Cortex of kidney (tissue), 1 donor: ENCODE measurements at places on chromosomes 6 and 20.

DNA sequence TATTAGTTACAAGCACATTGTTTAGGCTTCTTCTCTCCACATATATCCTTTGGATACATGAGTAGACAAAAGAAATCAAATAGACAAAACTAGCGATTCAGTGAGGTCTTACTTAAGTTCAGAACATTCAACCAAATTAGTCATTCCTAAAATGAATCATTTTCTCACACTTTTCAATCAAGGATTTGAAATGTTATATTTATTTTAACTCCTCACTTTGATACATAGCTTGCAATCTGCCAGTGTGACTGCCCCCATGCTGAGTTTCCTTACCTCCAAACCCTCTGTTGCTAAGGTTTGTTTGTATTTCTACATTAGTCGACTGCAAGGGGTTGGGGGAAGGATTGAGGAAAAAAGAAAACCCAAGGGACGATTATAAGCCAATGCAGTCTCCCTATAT, 3.5 kb upstream of the MOXD1 start:
- no peak for DNase-seq

DNA sequence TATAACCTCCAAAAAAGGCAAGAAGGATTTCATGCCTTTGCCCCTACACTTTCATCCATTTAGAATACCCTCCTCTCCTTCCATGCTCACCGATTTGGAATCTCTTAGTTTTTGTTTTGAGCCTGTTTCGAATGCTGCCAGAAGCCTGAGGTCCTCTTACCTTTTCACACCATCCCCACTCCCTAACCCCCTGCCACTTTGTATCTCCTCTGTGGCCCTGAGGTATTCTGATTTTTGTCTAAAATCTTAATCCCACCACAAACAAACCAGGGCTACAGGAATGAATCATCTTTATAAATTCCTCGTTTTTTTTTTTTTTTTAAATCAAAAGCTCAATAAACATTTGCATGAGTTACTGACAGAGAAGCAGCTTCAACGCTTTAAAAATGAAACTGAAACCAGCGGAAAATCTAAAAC, 1.6 kb upstream of the RPS12 start:
- DNase-seq = no peak

GRCh38 chr6:3297006-3297405, 38.3 kb downstream of the PSMG4 start:
- DNase-seq = no peak

GRCh38 chr6:166307082-166308032, 835 bp downstream of the PRR18 start:
- no peak for DNase-seq

DNA sequence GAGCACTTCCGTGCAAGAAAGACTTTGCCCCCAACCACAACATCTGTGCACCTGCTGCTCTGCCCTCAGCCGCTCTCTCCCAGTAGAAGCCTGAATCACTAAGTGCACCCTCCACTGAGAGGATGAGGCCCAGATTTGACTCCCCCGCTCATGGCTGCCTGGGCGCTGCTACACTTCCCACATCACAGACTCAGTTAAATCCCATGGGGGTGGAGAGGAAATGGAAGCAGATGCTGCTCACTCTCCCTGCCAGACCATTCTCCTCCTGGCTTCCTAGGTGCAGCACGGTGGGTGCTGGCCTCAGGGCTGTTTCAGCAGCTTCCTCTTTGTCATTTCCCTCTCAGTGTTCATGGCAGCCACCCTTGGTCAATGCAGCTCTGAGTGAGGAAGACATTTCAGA, 4.8 kb downstream of the CST5 start:
- DNase-seq = no peak

DNA sequence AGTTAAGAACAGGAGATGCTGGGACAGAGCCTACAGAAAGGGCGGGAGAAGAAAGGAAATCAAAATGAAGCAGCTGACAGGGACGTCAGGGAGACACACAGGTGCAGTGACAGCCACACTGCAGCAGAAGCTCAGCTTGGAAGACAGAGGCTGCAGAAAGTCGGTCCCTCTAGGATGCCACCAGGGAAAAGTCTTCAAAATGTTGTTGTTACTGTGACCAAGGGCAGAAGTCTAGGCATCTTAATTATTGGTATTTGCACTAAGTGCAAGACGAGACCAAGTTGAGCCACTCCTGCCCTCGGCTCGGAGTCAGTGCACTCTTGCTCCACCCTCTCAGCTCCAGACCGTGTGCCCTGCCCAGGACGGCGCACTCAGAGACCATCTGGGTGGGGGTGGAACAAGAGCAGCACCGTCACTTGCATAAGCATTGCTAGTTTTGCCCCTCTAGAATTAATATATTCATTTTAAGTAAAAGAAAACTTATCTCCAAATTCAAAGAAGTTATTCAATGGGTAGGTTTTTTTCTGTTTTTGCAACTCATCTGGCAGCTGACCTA, 2.6 kb downstream of the PRR18 start:
- no peak for DNase-seq

DNA sequence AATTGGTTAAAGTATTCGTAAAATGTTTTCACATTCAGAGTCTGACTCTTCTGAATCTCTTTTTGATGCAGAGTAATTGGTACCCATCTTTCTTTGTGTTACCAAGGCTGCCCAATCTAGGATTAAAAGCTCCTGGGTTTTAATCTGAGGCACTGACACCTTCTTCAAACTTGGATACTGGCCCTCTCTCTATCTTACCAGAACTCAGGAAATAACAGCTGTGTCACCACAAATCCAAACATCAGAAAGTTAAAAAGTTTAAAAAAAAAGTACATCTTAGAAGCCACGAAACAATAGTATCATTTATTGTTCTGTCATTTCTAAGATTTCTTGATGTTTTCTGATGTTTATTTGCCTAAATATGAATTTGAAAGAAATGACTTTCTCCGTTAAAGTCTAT, 255.5 kb upstream of the RUNX2 start:
- no peak for DNase-seq

DNA sequence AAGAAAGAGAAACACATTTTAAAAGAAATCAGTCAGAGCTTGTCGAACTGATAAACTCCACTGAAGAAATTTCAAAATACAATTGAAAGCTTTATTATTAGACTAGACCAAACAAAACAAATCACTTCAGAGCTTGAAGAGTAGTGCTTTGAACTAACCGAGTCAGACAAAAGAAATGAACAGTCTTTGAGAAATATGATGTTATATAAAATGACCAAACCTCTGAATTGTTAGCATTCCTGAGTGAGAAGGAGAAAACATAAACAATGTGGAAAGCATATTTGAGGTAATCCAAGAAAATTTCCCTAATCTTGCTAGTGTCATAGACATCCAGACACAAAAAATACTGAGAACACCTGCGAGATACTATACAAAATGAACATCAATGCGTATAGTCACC, 13.2 kb upstream of the CST4 start:
- no peak for DNase-seq

- DNase-seq = no peak
These were observed 337.2 kb downstream of the HACE1 start for GRCh38 chr6:104522533-104522932.

DNA sequence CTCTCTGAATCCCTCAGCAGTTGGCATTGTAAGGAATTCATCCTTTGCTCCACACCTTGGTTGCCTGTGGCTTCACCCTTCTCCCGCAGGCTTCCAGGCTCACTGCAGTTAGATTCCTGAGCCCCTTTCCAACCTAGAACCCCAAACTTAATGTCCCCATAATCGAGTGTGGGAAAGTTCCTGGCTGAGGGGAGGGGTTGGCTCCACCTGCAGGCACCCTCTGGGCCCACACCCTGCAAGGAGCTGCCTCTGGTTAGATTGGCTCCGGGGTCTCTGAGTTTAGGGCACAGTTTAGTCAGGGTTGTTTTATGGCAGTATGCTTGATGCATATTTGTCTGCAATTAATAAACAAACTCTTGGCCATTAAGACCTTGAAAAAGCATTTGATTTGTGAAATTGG, 63.4 kb downstream of the MTHFD1L start:
- DNase-seq = no peak

- DNase-seq = no peak
These were observed 1.2 kb downstream of the KAT14 start for GRCh38 chr20:18138639-18139583.

DNA sequence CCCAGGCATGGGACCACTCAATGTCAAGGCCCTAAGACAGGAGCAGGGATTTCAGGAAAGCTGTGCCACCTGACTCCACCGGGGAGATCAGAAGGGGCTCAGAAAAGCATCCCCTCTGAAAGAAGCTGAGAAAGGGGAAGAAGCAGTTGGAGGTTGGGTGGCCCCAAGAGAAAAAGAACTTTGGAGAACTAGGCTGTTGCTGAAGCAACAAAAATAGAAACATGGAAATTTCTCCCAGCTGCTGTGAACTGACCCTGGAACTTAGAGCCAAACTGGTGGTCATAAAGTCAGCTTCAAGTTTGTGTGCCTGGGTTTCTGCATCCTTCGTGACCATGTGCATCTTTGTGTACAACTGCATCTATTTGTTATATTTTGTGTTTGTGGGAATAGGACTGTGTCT, 534.5 kb downstream of the MAFB start:
- no peak for DNase-seq

GRCh38 chr6:1726341-1726768, 116.6 kb downstream of the FOXC1 start:
- DNase-seq = no peak

- no peak for DNase-seq
These were observed 14.1 kb upstream of the SIRPB2 start for GRCh38 chr20:1505361-1505760.

- no peak for DNase-seq
These were observed 29.7 kb upstream of the TBXT start for GRCh38 chr6:166197361-166197760.

DNA sequence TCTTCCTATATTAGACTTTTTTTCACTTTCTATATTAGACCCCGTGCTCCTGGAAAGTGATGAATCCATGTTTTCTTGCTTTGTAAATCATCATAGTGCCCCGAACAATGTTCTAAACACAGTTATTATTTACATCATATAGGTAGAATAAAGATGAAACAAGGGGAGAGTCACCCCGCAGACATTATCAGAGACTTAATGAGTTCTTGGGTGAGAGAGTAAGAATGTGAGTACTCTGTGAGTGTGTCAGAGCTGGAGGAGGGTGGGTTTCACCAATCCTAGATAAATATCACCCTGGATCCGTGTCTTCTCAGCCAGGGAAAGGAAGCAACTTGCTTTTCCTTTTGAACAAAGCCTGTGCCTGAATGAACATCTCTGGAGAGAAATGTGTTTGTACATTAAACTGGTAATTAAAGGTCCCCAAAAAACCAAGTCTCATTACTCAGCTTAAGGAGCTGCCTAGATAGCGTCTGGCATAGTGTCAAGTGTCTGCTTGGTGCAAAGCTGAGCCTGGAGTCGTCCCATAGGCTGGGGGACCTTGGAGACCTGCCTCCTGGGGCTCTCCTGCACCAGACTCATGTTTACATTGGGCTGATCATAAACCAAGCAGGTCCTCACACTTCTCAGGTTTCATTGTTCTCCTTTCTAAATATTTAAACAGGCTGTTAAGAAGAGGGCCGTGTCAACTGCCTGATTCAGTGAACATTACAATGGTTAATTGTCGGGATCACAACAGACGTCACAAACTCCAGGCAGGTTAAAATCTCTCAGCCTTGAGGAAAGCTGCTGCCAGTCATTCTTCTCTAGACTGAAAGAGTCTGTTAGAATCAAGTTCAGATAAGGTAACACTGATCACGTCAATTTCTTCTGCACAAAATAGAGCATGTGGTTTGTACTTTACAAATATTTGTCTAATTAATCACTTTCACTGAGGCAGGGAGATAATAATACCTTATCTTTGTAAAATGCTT, 179.7 kb upstream of the MYLIP start:
- no peak for DNase-seq

- DNase-seq = no peak
These were observed 83.1 kb upstream of the SLC24A3 start for GRCh38 chr20:19129306-19129705.

DNA sequence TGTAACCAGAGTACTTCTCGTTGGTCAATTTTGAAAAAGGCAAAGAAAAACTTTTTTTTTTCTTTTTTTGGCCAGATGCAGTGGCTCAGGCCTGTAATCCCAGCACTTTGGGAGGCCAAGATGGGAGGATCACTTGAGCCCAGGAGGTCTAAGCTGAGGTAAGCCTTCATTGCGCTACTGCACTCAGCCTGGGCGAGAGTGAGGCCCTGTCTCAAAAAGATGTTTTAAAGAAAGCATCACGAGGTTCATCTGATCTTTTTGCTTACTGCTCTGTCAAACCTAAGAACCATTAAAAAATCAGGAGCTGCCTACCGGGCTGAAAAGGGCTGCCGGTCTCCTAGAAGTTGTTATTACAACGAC, 607 bp downstream of the LYRM2 start:
- no peak for DNase-seq

GRCh38 chr6:3237761-3238662, 10.6 kb upstream of the TUBB2B start:
- DNase-seq = no peak

DNA sequence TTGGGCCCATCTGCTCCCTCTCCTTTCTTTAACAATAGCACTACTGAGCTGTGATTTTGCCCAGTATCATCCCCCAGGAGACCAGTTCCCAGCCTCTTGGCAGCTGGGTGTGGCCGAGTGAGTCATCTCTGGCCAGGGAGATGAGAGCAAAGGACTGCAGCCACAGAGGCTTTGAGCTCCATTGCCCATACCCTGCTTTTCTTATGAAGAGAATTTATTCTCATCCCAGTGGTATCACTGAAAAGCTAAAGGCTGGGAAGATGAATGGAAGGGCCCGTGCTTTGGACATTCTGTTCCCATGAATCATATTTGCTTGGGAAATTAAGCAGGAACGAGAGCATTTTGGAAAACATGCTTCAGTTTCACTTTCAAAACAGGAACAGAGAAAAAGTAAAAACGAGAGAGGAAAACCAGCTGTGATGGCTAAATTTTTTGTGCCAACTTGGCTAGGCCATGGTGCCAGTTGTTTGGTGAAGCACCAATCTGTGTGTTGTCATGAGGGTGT, 14.9 kb downstream of the CST3 start:
- DNase-seq = no peak

DNA sequence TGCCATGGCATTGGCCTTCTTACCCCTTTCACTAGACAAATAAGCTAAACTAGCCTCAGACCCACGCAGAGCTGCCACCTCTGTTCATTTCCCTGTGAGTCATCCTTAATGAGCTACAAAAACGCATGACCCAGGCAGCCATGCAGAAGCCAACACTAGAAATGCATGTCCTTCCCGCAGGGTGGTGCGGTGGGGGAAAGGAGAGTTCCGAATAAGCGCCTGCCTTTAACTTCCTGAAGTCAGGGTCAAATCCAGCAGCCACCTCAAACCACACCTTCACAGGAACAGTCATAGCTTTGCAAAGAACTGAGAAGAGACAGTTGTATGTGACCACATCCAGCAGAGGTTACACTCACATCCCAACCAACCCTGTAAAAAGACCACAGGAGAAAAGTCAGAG, 40.4 kb downstream of the IRF4 start:
- DNase-seq = no peak

DNA sequence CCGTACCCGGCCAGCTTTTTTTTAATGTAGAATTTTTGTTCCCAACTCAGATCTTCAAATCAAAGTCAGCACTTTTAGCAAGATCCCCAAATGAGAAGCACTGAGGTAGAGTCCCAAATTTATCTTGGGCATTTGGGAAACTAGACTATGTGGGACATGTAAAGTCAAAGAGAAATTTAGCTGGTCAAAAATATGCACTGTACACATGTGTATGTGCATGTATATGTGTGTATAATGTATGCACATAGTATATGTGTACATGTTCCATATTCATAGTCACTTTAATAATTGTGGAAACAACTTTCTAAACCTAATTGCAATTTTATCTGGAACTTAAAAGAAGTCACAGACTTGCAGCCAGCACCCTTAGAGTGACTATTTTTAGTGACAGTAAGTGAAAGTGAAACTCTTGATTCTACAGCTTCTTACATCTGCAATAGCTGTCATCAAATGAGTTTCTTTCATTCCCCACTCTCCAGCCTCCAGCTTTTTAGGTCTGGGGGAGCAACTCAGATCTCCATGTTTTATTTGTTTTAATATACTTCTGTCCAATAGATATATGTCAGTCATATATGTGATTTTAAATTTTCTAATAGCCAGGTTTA, 53.6 kb downstream of the CDC40 start:
- no peak for DNase-seq
